MM.1S (cell line): ENCODE measurements at places on chromosomes 16 and 17.

GRCh38 chr16:26464576-26465266 is 602.0 kb upstream of the C16orf82 start:
- DNase-seq, result no peak
- no peak overlapping the region for H3K4me3 ChIP-seq
- H3K4me1 ChIP-seq, result no peaks in the 10 kb centered on the region
- no peaks in the 10 kb centered on the region for H3K27me3 ChIP-seq

DNA sequence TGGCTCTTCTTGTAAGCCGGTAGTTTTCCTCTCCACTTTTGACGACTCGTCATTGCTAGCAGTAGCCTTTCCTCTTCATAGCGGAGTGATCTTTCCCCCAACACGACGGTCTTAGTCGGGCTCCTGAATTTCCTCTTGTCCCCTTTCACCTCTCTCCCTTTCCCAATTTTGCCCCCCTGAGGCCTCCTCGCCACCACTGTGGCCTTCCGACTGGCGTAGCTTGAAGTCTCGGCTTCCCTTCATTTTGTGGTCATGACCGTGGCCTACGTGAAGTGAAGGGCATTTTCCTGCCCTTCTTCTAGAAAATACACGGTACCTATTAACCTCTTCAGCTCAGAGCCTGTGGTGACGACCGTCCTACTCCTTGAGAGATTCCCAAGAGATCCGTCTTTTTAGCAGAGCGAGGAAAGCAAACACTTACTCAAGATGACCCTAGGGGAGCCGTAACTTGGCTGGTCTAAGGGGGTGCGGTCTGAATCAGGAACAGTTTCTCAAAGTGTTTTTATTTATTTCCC is 787 bp downstream of the PRKAR1A start:
- peak overlapping the region; percentile 99 for H3K27ac ChIP-seq
- peak overlapping the region; percentile 90 for H3K4me3 ChIP-seq
- H3K36me3 ChIP-seq, result peaks cover 5% of the 10 kb centered on the region

DNA sequence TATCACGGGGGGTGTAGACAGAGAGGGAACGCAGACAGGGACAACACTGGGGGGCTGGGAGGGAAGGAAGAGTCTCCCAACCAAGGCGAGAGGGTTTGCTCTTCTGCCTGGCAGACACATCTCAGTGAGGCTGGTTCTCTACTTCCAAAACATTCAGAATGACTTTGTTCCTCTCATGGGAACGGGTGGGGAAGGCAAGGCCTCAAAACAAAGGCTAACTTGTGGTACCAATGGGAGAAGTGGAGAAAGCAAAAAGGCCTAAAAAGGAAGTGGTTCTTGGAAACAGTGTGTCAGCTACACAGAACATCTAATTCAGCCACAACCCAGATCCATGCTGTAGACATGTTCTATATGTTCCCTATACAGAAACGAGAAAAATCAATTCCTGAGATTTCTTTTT is 7.5 kb downstream of the FLOT2 start:
- no peaks in the 10 kb centered on the region for H3K36me3 ChIP-seq
- no peak overlapping the region for H3K4me3 ChIP-seq
- no peaks in the 10 kb centered on the region for H3K27me3 ChIP-seq
- no peak overlapping the region for H3K27ac ChIP-seq
- DNase-seq, result no peak

- H3K27ac ChIP-seq, result no peak overlapping the region
- no peak for DNase-seq
- H3K4me1 ChIP-seq, result peaks cover 4% of the 10 kb centered on the region; the same call in 1 of the 2 replicates
- H3K4me3 ChIP-seq, result no peak overlapping the region
Observed at GRCh38 chr16:10629592-10629963, 49.2 kb upstream of the EMP2 start.

DNA sequence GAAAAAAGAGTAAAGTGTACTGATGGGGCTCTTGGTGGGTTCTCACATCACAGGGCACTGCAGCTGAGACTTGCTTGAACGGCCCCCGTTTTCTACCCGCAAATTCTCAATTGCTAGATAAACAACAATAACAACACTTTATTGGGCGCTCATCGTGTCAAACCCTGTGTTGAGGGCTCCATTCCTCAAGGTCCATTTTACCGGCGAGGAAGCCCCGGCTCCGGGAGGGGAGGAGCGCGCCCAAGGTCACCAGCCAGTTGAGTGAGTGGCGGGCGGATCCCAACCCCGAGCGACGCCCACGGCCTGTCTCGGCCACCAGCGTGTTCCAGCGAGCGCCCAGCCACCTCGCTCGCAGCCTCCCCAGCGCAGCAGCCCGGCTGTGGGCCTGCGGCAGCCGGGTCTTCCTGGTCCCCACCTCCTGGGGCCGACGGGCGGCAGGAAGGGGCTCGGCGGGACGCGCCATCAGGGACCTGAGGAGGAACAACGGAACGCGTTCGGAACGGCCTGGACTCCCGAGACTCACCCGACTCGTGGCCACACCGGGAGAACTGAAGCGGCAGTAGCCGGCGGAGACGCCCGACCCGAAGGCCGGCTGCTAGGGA is 373 bp downstream of the CMC2 start:
- H3K27ac ChIP-seq, result peak overlapping the region; percentile 94
- no peaks in the 10 kb centered on the region for H3K27me3 ChIP-seq
- peak; percentile 53 for DNase-seq
- no peaks in the 10 kb centered on the region for H3K36me3 ChIP-seq

- H3K36me3 ChIP-seq, result no peaks in the 10 kb centered on the region
- no peak for DNase-seq
- no peak overlapping the region for H3K4me3 ChIP-seq
Observed at GRCh38 chr17:56185491-56186221, 32.4 kb downstream of the ANKFN1 start.

GRCh38 chr17:48333034-48333530 is 96.9 kb downstream of the SKAP1 start:
- no peak overlapping the region for H3K27ac ChIP-seq
- no peaks in the 10 kb centered on the region for H3K36me3 ChIP-seq
- DNase-seq, result peak; percentile 28
- no peaks in the 10 kb centered on the region for H3K27me3 ChIP-seq
- peaks cover 26% of the 10 kb centered on the region for H3K4me1 ChIP-seq

DNA sequence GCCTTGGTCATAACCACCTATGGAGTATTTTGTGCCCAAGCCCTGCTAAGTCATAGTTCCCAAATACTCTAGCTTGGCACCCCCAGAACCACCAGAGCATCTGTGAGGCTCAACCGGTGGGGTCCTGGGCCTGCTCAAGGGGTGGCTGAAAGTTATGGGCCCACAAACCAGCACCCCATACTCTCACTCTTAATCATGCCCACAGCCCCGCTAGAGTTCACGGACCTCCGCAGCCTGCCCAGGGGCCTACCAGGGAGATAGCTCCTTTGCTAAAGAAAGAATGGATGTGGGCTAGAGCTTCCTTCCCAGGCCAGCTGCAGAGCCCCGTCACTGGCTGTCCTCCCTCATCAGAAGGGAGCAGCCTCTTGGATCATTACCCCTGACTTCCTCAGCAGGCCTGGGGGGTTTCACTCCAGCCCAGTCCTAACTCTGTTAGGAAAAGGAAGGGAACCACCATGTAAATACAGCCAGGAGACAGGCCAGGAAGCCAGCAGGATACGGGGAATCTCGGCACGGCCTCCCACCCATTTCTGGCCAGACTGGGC is 1.4 kb downstream of the GIT1 start:
- H3K36me3 ChIP-seq, result no peaks in the 10 kb centered on the region
- peaks cover 32% of the 10 kb centered on the region for H3K4me1 ChIP-seq
- DNase-seq, result no peak
- no peaks in the 10 kb centered on the region for H3K27me3 ChIP-seq

- H3K4me3 ChIP-seq, result no peak overlapping the region
- DNase-seq, result no peak
- H3K36me3 ChIP-seq, result no peaks in the 10 kb centered on the region
- H3K4me1 ChIP-seq, result no peaks in the 10 kb centered on the region
- H3K27me3 ChIP-seq, result no peaks in the 10 kb centered on the region
Observed at GRCh38 chr16:81491541-81492188, 47.1 kb downstream of the CMIP start.

DNA sequence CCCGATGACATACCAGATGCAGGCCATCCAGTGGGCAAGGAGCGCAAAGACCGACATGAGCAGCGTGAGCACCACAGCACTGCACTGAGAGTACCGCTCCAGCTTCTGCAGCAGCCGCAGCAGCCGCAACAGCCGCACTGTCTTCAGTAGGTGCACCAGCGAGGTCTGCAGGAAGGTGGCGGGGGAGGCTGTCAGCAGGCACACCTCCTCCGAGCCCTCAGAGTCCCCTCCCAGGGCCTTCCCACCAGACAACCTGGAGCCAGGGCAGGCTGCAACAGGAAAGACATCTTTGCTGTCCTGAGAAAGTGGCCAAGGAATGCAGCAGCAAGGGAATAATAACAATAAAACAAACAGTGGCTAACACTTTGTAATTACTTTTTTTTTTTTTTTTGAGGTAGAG is 9.1 kb downstream of the KCNH4 start:
- no peak overlapping the region for H3K27ac ChIP-seq
- no peaks in the 10 kb centered on the region for H3K36me3 ChIP-seq
- H3K4me1 ChIP-seq, result no peaks in the 10 kb centered on the region
- no peak for DNase-seq

GRCh38 chr16:83581082-83581481 is 226.7 kb upstream of the HSBP1 start:
- H3K4me1 ChIP-seq, result no peaks in the 10 kb centered on the region
- no peak overlapping the region for H3K27ac ChIP-seq
- H3K36me3 ChIP-seq, result no peaks in the 10 kb centered on the region
- H3K4me3 ChIP-seq, result no peak overlapping the region

- peak; percentile 85 for DNase-seq
- peaks cover 44% of the 10 kb centered on the region for H3K4me1 ChIP-seq
- peak overlapping the region; percentile 93 for H3K27ac ChIP-seq
- H3K36me3 ChIP-seq, result no peaks in the 10 kb centered on the region
- H3K4me3 ChIP-seq, result peak overlapping the region; percentile 38
Observed at GRCh38 chr17:21034340-21035235, 8.2 kb downstream of the USP22 start.

DNA sequence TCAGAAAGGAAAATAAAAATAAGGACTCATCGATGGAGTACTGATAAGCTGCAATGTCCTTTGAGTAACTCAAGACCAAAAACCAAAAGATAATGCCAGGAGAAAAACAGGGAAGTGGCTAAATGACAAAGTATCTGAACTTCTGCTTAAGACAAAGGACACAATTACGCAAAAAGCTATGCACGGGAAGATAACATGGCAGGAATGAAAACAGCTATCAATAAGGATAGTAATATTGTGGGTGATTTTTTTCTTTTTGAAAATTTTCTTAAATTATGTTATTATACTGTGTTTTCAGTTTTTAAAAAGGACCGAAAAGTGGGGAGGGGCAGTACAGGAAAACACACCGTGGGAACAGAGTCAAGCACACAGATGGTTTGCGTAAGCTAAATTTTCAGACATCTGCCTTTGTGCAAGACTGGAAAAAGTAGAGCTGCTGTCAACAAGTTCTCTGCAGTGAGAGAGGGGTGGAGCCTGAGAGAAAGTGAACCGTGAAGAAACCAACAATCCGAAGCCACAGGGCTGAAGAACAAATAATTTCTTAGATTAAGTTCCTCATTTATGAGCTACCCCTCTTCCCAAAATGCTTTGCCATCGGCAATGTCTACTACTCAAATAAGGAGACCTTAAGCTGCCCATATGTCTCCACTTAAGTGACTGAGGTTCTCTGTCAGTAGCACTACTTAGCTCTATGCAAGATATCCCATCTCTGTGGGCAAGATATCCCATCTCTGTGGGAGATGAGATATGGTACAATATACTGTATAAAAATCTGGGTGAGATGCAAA is 99.9 kb upstream of the CORO6 start:
- H3K4me1 ChIP-seq, result peaks cover 10% of the 10 kb centered on the region; the same call in 1 of the 2 replicates
- DNase-seq, result peak; percentile 16
- no peaks in the 10 kb centered on the region for H3K36me3 ChIP-seq

DNA sequence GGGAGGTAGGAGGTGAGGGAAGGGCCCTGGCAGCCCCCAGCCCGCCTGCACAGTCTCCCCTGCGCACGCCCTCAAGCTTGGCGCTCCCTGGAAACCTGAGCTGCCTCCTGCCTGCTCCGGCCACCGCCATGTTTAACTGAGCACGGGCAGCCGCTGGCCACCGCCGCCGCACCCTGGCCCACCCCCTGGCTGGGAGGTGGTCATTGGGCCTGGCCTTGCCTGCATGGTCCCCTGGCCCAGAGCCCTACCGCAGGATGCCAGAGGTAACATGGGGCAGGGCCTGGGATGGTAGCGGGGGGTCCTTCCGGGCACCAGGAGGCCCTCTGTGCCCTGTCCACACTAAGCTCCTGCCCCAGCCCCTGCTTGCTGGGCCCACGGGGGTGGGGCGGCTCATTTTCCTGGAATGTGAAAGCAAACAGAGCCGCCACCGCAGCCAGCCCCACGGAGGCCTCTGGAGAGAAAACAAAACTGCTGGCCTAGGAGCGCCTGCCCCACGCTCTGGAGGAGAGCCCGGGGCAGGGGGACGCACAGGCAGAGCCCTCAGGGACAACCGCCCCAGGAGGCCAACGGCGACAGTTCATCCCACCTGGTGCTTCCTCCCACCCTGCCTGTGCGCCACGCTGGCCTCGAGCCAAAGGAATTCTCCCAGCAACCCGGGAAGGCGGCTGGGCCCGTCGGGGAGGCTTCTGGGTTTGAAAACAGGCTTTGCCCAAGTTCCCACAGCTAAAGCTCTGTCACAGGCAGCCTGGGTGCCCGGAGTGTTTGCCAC is 8.9 kb downstream of the NHERF2 start:
- H3K27me3 ChIP-seq, result peaks cover 26% of the 10 kb centered on the region
- no peak for DNase-seq
- peaks cover 4% of the 10 kb centered on the region; the same call in 1 of the 2 replicates for H3K4me1 ChIP-seq
- no peak overlapping the region for H3K4me3 ChIP-seq

DNA sequence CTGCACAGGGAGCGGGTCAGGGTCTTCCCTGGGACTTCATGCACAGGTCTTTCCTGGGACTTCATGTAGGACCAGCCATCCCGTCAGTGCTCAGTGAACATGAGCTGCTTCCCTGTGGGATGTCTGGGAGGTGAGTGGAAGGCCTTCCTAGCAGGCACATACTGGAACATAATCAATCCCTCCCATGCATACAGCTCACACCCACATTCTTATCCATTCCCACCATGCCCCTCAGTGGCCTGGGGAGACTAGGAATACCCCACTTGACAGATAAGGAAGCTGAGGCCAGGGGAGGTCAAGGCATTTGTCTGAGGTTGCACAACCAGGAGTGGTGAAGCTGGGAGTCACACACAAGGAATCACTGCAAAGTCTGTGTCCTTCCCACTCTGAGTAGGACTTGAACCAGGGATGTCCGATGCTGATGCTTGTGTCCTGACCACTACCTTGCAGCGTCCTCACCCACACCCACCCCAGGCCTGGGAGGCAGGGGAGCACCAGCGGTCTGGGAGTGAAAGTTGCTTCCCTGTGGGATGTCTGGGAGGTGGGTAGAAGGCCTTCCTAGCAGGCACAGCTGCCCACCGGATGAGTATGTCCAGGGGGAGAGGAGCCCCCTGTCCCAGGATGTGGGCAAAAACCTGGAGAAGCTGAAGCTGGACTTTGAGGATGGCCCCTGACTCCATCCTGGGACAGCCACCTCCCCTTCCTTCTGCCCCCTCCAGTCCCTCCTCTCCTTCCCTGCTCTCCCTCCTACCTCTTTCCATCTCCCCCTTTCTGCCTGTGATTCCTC is 1.0 kb upstream of the NLRC5 start:
- 0 out of 2 replicates have a peak, but pooled peaks cover 6% of the 10 kb centered on the region for H3K4me1 ChIP-seq
- no peak overlapping the region for H3K27ac ChIP-seq
- no peaks in the 10 kb centered on the region for H3K36me3 ChIP-seq
- peaks cover 28% of the 10 kb centered on the region for H3K27me3 ChIP-seq
- no peak overlapping the region for H3K4me3 ChIP-seq
- DNase-seq, result no peak
